ENCODE measurements at places on chromosomes 3 and 15.

DNA sequence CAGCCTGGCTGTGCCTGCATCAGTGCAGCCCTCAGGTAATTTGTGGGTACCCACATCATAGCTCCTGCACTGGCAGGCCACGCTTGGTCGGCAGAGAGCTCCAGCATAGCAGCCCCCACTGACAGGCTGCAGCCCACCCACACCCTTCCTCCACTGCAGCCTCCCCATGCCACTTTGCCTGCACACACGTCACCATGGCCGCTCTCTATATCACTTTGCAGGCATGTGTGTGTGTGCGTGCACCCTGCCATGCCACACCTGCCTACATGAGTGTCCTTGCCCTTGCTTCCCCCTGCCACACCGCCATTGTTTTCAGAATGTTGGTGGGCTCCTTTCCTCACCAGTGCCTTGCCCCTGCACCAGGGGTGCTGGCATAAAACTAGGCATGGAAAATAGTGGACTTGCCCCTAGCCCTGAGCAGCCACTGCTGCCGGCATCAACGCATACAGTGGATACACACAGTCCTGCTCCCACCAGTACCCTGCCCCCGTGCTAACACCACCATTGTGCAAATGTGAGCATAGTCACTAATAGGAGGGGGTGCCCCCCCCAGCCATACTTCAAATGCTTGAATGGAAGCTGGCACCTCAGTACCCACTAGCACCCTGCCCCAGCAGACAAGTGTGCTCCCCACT is 278.7 kb upstream of the MANF start:
- no peak for DNase-seq

GRCh38 chr3:19945534-19945933 is 1.4 kb upstream of the RAB5A start:
- no peak for DNase-seq

- DNase-seq, result no peak
These were observed 19.1 kb upstream of the APEH start for GRCh38 chr3:49654955-49655556.

- DNase-seq, result peak; percentile 21
These were observed 118.6 kb downstream of the ANO10 start for GRCh38 chr3:43503067-43503728.

DNA sequence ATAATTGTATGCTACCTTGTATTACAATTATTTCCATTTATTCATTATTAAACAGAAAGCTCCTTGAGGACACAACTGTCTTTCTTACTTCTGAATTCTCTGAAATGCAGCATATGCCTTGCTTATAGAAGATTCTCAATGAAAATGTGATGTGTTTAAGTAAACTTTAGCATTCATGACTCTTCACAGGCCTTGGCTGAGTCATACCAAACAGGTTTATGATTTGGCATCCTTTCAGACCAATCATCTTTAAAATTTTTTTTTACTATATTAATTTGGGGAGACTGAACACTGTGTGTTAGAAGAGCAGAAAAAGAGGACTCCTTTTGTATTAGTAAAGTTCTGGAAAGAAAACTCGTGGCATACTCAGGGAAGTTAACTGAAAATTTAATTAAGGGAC is 6.4 kb upstream of the GALK2 start:
- no peak for DNase-seq

- peak; percentile 95 for DNase-seq
These were observed 20.5 kb downstream of the BOC start for GRCh38 chr3:113231827-113232253.

- no peak for DNase-seq
These were observed 15.8 kb upstream of the SST start for GRCh38 chr3:187685948-187686347.

DNA sequence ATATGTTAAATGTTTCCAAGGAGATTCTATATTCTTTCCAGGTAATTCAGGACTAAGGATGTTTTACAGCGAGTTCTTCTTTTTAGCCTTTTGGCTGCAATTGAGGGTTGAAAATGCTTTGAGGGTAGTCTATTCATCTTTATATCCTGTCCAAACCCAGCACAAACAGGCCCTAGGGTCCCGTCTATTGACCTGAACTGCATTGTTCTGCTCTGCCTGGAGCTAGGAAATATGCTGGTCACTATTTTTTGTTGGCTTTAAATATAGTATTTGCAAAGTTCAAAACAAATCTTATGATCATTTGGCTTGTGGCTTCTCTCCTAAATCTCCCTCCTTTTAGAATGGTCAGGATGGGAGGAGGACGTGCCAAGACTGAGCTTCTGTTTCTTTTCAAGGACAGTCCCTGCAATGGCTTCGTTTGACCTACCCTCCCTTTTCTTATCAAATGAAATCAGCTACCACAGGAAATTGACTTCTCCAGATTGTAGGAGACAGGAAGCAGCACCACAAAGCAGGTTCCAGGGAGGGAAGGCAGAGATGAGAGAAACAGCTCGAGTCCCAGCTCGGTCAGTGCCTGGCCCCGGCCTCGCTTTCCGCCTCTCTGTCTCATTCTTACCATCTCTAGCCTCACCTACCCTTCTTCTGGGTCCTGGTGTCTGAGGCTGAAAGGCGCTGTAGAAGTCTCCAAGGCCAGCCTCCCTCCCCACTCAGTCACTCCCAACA is 27.6 kb upstream of the NRROS start:
- no peak for DNase-seq

- DNase-seq, result no peak
These were observed 27.2 kb upstream of the TMEM158 start for GRCh38 chr3:45253316-45253715.

DNA sequence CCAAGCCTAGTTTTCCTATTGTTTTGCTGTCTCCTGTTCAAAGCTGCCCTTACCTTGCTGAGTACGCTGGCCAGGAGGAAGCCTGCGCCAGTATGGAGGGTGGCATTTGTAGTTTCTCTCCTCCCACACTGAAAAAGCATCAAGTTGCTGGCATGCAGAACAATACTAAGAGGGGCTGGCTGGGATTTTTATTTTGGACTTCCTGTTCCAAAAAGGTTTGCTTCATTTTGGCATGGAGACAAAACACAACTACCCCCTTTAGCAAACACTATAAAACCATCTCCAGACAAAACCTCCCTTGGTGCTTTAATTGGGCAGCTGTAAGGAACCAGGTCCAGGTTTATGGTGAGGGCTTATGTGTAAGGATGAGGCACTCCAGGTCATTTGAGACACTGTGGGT is 457.6 kb downstream of the PDCD6IP start:
- no peak for DNase-seq

- peak; percentile 69 for DNase-seq
These were observed 51.8 kb downstream of the MITF start for GRCh38 chr3:69791106-69791505.

DNA sequence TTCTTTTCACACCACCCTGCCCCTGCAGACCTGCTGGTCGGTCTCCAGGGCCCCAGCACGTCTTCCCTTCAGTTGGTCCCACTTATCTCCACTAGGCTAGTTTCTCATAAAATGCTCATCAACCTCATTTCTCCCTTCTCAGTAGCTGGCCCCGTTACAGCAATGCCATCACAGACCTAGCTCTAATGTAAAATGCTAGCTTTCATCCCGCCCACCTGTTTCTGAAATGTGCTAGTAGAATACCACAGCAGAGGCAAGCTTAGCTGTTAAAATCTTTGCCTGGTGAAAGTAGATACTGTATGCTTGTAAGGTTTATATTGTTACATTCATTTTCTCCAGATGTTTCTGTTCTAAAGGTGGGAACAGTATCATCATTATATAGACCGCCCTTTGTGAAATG is 13.1 kb downstream of the MKRN2OS start:
- no peak for DNase-seq

DNA sequence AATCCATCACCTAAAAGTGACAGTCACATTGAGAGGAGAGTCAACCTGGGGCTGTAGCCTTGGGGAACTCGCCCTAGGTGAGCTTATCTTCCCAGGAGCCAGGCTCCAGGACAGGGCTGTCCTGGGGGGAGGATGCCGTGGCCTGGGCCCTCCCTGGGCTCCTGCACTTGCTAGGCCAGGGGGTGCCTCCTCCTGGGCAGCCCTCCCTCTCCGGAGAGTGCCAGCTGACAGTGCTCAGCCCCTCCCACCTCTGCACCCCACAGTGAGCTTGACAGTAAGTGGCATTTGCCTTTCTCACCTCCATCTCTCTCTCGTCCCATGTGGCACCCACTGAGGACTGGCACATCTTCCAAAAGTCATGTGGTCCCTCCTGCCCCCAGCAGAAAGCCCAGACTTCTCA is 19.1 kb downstream of the UROC1 start:
- no peak for DNase-seq
